H54 (cell line): ENCODE measurements at places on chromosomes 3 and 15.
A peak's percentile ranks its signal among the peaks of the same experiment; 100 is the strongest.

GRCh38 chr15:33720952-33721351 lies 247.3 kb upstream of the CHRM5 start:
- DNase-seq: no peak

- DNase-seq: no peak
Observed at GRCh38 chr15:47364230-47365141, 352.8 kb upstream of the SEMA6D start.

GRCh38 chr15:36218991-36219390 lies 360.4 kb upstream of the CDIN1 start:
- no peak for DNase-seq

DNA sequence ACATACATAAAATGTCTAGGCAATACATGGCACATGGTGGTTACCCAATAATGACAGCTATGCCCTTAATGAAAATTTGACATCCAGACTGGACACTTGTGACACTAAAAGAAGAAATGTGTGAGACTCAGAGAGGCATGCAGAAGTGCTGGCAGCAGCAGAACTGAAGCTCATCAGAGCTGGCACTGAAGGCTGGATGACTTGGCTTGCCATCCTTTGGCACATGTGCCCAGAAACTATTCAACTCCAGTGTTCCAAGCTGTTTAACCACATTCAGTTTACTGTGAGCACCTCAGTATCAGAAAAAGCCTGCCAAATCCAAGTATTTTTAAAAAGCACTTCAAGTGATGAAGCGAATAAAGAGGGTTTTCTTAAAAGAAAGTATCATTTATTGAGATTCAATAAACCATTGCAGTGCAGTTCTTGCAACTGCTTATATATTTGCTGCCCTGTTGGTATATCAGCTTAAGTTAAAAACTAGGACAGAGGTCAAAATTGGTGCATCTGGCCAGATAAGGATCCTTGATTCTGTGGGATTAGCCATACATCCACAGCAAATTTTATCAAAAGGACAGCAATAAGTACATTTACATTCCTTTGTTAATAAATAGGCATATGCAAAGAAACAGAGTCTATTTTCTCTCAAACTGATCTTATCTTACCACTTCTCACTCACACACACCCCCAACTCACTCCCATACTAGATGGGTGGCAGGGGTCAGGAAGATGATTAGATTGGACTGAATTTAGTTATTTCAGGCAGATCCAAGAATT lies 15.8 kb downstream of the IGSF11 start:
- DNase-seq: no peak

DNA sequence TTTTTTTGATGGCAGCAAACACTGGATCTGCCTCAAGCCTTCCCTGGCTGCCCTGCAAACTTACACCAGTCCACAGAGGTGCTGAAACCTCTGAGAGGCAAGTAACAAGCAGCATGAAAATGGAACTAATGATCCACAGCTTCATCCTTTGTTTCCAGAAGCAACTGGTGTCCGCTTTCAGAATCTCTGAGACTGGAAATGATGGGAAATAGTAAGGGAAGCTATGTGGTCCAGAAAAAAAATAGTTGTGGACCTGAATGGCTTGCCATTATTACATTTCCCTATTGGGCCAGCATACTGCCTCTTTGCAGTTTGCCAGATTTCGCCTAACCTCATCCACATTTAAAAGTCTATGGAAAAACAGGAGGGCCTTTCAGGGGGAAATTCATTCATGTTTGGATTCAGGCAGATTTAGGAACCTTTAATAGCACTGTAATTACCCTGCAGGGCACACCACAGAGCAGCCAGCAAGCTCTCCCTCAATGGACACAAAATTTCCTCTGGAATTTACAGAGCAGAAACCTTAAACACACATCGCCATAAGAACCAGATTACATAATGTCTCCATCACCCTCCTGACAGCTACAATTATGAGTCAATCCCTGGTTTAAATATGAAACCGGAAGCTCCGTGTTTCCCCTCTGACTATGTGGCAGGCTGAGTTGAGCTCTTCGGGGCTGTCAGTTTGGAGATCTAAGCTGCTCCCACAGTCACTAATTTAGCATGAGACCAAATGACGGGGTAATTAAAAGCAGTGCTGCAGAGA lies 134.4 kb downstream of the TMCO5A start:
- peak; percentile 41 for DNase-seq

GRCh38 chr3:141456301-141456625 lies 30.6 kb upstream of the RASA2 start:
- no peak for DNase-seq

GRCh38 chr15:64324165-64324877 lies 31.7 kb downstream of the CSNK1G1 start:
- DNase-seq: no peak

DNA sequence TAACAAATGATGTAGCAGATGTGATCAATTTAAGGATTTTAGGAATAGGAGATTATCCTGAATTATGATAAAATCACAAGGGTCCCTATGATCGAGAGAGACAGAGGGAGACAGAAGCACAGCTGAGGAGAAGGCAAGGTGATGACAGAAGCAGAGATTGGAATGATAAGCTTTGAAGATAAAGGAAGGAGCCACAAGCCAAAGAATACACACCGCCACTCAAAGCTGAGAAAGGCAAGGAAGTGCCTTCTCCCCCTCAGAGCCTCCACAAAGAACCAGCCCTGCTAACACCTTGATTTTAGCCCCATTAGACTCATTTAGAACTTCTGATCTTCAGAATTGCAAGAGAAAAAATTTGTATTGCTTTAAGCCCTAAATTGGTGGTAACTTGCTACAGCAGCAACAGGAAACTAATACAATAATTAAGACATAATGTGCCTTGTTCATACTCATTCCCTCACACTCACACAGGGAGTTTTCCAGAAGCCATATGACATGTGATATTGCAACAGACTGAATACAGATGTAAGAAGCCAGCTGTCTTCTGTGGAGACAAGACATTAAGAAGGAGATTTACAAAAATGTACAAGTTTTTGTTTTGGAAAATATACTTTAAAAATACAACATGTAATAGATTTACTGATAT lies 38.2 kb downstream of the TRANK1 start:
- no peak for DNase-seq

- DNase-seq: no peak
Observed at GRCh38 chr15:40055576-40056293, 16.8 kb upstream of the SRP14 start.

DNA sequence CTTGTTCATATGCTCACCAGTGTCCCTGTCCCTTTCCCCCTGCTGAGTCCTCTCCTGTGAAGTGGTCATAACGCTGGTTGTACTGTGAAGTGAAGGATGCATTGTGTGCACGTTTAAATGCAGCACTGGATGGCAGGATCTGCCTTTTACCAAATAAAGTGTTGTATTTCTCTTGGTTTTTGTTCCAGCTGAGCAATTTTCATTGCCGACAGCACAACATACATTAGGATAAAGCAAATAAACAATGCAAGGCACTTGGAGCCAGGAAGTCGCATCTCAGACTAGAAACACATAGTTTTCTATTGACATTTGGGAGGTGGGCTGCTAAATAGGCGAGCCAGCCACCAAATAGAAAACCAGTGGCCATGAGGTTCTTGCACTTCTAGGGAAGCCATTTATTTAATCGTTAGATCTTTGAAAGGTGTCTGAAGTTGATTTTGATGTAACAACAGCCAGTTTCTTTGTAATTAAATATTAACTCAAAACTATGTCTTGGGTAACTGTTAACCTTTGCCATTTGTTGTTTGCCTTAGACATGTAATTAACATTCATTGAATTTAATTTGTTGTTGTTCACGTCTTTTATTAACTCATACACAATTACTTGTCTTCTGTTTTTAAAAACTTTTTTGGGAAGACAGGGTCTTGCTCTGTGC lies 185.3 kb downstream of the FNDC3B start:
- no peak for DNase-seq

- DNase-seq: no peak
Observed at GRCh38 chr15:92112711-92113110, 259.2 kb downstream of the SLCO3A1 start.

- no peak for DNase-seq
Observed at GRCh38 chr3:127706312-127706711, 33.6 kb downstream of the ABTB1 start.

GRCh38 chr3:38746641-38747040 lies 69.4 kb downstream of the SCN10A start:
- no peak for DNase-seq

- DNase-seq: no peak
Observed at GRCh38 chr3:123971406-123971805, 10.4 kb upstream of the CCDC14 start.

- DNase-seq: no peak
Observed at GRCh38 chr3:188553569-188553968, 399.6 kb downstream of the LPP start.

- no peak for DNase-seq
Observed at GRCh38 chr3:74267131-74267530, 347.3 kb downstream of the CNTN3 start.

GRCh38 chr3:170780471-170780870 lies 89.5 kb downstream of the RPL22L1 start:
- no peak for DNase-seq

DNA sequence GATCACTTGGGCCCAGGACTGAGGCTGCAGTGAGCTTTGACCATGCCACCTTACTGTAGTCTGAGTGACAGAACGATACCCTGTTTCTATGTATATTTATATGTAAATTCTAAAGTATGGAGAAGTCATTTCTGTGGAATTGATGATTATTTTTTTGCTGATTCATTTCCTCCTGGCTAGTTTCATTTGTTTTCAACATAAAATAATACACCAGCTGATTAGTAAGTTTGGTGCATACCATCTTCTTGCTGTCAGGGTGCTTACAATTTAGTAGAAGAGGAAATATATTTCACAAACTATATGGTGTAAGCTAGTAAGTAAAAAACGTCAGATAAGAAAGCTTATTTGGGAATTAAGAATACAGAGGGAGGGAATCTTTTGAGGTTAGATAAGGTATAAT lies 36.0 kb downstream of the SLC25A26 start:
- DNase-seq: no peak

DNA sequence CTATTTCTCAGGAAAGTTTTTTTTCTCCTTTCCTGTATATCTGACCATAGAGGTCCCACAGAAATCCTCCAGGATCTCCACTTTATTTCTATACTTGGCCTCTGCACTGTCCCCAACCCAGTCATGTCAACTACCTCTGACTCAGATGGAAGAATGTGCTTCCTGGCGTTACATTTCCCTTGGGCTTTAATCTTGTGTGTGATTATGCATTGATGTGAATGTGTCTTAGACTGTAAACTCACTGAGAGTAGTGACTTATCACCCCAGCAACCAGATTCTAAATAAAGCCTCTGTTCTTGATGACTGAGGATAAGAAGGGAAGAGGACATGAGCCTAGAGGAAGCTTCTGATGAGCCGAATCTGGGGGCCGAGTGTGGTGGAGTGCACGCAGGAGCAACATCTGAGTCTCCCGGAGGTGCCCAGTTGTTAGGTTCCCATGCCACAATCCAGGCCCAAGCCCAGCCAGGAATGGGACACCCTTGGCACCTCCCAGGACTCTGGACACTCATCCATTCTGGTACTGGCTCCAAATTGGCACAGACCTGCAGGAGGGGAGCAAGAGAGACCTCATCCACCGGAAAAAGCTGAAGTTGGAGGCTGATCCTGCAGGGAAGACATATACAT lies 32.1 kb upstream of the HEG1 start:
- DNase-seq: peak; percentile 32

DNA sequence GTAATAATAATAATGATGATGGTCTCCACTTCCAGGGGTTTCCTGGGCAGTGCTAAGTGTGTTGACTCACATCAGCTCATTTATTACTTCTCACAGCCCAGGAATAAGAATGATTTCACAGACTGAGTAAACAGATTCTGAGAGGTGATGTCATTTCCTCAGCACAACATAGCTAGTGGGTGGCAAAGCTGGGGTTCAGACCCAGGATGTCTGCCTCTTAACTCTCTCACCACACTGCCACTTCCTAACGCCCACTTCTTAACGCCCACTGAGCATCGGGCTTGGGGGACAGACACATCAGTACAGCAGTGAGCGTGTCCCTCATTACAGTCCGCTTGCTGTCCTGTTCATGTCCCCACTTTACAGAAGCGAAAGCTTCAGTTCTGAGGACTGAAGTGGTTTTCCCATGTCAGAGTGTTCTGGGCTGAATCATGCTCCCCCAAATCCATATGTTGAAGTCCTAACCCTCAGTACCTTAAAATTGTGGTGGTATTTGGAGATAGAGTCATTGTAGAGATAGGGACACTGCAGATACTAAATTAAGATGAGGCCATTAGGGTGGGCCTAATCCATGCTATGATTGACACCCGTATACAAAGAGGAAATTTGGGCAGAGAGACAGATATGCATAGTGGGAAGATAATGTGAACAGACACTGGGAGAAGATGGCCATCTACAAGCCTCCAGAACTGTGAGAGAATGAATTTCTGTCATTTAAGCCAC lies 68.0 kb downstream of the ATP2B2 start:
- peak; percentile 72 for DNase-seq

DNA sequence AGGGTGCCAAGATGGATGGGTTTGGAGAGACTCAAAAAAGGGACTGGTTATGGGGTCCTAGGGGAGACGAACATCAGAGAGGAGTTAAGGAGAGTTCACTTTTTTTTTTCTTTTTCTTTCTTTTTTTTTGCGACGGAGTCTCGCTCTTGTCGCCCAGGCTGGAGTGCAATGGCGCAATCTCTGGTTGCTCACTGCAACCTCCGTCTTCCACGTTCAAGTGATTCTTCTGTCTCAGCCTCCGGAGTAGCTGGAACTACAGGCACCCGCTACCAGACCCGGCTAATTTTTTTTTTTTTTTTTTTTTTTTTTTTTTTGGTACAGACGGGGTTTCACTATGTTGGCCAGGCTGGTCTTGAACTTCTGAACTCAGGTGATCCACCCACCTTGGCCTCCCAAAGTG lies 1.2 kb downstream of the SPINT1 start:
- no peak for DNase-seq

DNA sequence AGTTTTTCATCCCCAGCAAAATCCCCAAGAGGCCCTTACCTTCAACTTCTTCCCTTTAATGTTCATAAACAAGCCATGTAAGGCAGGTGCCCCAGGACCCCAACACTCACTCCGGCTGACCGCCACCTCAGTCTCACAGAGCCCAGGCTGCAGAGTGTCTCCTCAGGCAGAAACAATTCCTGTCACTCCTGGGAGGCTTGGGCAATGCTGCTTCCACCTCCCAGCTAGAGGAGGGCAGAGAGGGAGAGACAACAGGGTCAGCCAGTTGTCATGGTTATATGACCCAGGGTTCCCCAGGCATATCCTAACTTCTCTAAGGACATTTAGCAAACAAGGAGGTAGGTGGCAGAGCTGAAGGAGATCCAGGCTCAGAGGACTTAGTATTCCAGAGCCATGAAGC lies at the start of gene PLIN1:
Gene PLIN1, minus strand, starts transcription at position 156 of the 400 bp plus-strand sequence. CDS start 1,878 bp downstream, outside the sequence.
- DNase-seq: no peak

- DNase-seq: no peak
Observed at GRCh38 chr3:35782355-35782754, 143.0 kb downstream of the ARPP21 start.

GRCh38 chr3:13419505-13420044 lies 547 bp downstream of the NUP210 start:
- no peak for DNase-seq

DNA sequence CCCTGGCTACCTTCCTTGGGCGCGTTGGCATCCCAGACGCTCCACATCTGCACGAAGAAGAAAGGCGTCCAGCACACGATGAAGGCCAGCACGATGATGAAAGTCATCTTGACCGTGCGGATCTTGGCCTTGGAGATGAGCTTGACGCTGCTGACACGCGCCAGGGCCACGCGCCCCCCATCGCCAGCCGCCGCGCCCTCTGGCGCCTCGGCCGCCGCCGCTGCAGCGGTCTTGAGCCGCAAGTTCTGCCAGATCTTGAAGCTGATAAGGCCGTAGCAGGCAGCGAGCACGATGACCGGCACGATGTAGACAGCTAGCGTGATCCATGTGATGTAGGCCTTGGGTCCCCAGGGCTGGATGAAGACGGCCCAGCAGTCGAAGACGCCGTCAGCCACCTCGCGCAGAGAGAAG lies 2.2 kb downstream of the OXTR start:
- DNase-seq: no peak
